Thoracic aorta (tissue), 2 donors: ENCODE measurements at places on chromosomes 12 and 14. TPM values are rescaled to one million over a fixed set of nuclear protein-coding genes. Genes with fewer than 3 reads are reported as not detected.

The NPFF gene
- total RNA-seq, result not detected

DNA sequence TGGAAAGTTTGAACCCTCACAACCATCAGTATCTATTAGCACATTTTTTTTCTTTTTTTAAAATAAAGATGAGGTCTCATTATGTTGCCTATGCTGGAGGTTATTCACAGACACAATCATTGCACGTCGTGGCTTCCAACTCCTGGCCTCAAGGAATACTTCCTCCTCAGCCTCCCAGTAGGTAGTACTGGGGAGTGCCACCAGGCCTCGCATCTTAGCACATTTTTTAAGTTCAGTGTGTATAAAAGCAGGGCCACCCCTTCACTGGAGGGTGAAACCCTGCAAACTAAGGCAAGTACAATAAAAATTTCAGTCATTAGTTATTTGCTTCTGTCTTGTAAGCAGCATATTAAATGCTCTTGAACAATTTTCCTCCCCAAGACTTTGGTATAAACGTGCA lies 114.2 kb upstream of the SINHCAF start:
- DNase-seq, result no peak

The FOXN4 gene
- total RNA-seq, result not detected

DNA sequence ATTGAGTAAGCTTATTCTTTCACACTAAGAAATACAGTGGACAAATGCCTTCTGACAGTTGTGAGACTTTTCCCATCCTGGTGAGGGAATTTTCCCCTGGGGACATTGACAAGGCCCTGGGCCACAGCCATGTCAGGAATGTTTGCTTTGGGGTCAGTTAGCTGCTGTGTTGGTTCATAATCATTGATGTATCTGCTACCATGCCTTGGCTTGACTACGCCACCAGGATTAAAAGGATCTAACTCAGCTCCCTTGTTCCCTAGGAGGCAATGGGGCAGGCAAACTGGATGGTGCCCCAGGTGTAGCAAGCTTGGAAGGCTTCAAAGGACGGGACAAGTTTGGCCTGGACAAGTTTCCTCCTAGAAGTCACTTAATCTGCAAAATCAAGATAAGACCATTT lies 3.1 kb upstream of the CCDC88C start:
- DNase-seq, result no peak

DNA sequence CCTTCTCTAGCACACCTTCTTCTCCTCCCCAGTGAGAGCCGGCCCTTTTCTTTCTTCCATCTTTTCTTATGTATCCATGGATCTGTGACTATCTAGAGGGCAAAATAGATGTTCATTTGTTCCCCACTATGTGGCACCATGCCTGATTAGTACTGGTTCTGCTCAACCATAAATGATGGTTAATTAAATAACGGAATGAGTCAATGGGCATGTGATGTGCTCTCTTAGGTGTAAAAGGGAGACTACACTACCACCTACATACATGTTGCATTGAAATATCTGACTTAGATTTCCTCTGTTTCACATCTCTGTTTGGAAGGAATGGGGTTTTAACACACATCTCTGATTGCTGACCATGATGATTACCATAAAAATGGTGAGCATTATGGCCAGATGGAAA lies 116.5 kb downstream of the BTG1 start:
- DNase-seq, result no peak
